ENCODE measurements at places on chromosomes 2 and 18.

- no peak for DNase-seq
Measured at GRCh38 chr2:218060118-218060517, 8.9 kb upstream of the RUFY4 start.

DNA sequence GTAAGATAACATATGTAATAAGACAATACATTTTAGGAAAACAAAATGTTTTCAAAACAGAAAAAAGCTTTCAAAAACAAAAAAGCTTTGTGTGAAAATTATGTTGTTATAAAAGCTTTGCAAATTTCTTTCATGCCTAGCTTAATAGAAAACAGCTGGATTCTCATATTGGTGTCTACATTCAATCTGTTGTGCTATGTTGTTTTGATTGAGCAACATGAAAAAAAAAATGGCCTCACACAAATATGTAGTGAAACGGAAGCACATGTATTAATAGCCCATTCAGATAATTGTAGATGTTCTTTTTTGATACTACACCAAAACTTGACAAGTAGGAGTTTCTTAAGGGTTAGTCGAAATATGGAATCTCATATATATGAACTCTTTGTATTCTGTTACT, 197.5 kb downstream of the ZEB2 start:
- no peak for DNase-seq

- DNase-seq = no peak
Measured at GRCh38 chr2:155377931-155378444, 679.5 kb downstream of the KCNJ3 start.

DNA sequence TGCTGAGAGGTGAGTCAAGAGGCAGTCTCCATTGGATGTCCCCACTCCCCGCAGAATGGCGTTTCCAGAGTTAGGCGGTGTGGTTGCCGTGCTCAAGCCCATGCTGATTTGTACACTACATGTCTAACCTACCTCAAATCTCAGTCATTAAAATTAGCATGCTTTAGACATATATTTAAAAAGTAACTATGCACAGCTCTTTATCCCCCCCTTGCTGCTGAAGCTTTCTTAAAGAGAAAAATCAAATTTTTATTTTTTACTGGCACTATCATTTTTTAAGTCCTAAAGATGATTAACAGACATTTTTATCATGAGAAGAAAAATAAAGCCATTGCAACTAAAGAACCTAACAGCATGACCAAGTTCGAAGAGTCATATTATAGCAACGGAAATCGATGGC, 42.9 kb downstream of the BOLA3 start:
- DNase-seq = no peak

DNA sequence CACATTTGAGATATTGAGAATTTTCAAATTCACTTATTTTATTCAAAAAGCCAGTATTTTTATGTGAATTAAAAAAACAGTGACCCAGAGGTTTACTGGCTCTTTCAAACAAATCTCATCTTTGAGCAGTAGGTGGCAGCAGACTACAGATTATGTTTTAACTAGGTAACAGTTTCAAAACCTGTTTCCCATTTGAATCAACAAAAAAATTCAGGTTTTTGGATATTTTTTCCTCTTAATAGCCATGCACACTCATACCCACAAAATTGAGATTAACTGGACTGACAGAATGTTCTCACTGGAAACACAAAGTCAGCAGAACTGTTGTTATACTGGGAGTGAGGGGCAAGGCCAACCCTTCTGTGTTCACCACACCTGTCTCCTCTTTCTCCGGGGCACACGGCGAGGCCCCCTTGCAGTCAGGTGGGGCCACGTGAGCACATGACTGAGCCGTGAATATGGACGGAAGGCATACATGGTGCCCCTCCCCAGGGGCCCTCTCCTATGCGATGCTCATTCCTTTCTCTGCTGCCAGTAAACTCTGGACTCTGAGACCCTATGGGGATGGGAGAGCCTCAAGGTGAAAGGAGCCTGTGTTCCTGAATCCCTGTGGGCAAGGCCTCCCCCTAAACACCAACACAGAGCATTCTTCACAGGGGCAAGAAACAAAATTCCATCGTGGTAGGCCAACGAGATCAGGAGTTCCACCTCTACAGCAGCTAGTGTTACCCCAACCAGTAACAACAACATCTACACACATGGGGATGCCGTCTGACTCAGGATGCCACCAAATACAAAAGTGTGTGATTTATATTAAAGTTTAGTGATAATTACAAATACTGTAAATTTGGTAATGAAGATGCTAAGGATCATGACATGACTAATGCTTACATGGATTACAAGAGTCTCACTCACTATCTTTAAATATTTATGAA, 80.4 kb downstream of the LPIN2 start:
- no peak for DNase-seq

DNA sequence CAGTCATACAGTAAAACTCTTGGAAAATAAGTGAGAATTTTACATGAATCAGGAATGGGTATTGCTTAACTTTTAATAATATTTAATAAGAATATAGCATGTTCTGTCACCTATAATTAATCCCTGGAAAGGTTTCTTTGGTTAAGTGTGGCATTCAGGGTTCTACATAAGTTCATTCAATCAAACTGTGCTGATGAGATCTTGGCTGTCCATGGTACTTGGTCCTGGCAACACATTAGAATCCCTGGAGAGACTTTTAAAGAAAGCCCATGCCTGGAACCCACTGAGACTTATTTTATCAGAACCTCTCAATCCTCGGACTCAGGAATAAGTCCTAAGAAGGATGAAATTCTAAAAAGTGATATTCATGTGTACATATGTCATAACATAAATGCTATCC, 60.3 kb downstream of the CERKL start:
- DNase-seq = no peak

DNA sequence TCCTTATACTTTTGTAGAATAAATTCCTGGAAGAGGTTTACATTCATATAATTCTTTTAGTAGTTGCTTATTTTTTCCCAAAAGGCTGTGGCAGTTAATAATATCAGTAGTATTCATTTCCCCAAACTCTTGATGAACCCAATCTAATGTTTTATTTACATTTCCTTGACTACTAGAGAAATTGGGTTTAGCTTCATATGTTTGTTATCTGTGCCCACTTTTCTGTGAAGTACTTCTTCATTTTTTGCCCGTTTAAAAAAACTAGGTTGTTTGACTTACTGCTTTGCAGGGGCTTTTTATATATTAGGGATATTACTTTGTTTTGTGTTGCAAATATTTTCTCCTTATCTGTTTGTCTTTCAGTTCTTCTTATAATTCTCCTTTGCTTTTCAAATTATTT, 17.2 kb downstream of the RALB start:
- no peak for DNase-seq

- DNase-seq = no peak
Measured at GRCh38 chr2:230307485-230307884, 19.5 kb upstream of the SP140L start.

GRCh38 chr2:43227830-43228281, 1.4 kb upstream of the ZFP36L2 start:
- DNase-seq = no peak

DNA sequence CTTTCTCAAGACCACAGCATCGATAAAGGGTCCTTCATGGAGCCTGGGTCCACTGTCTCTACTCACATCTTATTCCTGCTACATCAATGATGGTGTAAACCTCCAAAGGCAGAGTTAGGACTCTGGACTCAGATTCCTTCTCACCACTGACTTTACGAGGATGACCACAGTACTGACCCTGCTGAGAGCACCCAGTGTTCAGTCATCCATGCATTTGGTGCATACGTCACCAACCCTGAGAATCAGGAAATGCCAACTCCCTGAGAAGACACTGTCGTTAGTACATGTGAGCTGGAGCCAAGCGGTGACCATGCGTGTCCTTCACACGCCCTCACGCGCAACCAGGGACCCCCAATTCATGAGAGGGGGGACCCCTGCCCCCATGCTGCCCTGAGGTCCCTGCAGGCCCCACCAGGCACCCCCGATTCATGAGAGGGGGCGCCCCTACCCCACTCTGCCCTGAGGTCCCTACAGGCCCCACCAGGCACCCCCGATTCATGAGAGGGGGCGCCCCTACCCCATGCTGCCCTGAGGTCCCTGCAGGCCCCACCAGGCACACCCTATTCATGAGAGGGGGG, 178.4 kb upstream of the TPO start:
- DNase-seq = no peak

- no peak for DNase-seq
Measured at GRCh38 chr2:129199501-129199900, 780.0 kb upstream of the RAB6C start.

DNA sequence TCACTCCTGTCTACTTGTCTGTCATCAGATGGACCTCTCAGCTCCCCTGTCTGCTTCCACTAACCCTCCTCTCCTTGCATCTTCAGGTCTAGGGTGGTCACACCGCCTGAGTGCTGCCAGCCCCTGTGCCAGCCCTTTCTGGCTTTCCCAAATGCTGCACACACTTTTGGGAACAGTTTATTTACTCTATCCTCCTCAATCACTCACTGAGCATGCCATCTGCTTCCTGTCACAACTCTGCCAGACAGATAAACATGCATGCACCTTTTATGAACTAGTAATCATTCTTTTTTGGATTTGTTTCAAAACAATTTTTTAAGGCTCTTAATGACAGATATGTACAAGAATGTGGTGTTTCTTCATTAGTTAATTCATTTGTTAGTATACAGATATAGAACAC, 56.3 kb upstream of the CCDC195 start:
- DNase-seq = no peak

GRCh38 chr2:16321872-16322271, 343.8 kb downstream of the CYRIA start:
- DNase-seq = no peak

DNA sequence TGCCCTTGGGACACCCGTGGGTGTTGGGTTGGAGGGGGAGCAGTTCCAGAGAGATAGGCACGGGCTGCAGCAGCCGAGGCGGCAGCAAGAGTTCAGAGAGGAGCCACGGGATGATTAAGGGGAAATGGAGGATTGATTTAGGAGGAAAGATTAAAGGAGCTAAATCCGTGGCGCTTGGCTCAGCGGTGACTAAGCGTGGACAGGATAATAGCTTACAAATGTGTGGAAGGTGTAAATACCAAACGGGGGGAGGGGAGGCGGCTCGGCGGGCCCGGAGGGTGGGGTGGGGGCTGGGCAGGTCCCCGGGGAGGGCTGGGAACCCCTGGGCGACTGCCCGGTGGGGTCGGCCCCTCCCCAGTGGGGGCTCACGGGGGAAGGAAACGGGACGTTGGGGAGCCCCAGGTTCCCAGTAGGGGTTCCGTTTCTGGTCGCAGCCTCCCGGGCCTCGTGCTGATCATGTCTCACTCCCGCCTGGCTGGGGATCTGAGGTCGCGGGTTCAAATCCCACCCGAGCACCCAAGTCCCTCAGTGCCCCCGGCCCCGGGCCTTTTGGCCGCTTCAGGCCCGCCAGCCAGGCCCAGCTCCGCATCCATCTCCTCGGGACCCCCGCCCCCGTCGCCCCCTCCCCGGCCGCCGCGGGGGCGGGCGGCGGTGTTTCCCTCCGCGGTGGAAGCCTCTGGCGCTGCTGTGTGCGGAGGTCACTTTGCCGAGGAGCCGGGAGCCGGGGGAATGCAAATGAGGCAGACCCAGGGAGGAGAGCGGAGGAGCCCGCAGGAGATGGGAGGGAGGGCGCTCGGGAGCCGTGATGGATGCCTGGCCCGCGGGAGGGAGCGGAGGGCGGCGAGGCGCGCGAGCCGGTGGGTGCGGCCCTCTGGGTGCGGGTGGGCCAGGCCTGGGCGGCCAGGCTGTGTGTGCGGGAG, 8.1 kb downstream of the ASIC4 start:
- DNase-seq = no peak

GRCh38 chr2:101803128-101803527, 105.6 kb downstream of the MAP4K4 start:
- DNase-seq = no peak

All from stimulated activated CD4-positive, alpha-beta T cell treated with anti-CD3 and anti-CD28 coated beads, Interleukin-15, amount 100 ng/mL, for 1 hour (primary cell).